Foreskin keratinocyte (primary cell): ENCODE measurements at places on chromosomes 11 and 22. TPM values are rescaled to one million over a fixed set of nuclear protein-coding genes. Genes with fewer than 3 reads are reported as not detected.

The CASP4 gene
- 67.5 and 70.3 TPM in 2 replicates for polyA plus RNA-seq

The CSRP3 gene
- not detected in 2 replicates for polyA plus RNA-seq

The FAM89B gene
- polyA plus RNA-seq = 31.4 and 45.1 TPM in 2 replicates

The MPZL2 gene
- 25.3 and 34.0 TPM in 2 replicates for polyA plus RNA-seq

DNA sequence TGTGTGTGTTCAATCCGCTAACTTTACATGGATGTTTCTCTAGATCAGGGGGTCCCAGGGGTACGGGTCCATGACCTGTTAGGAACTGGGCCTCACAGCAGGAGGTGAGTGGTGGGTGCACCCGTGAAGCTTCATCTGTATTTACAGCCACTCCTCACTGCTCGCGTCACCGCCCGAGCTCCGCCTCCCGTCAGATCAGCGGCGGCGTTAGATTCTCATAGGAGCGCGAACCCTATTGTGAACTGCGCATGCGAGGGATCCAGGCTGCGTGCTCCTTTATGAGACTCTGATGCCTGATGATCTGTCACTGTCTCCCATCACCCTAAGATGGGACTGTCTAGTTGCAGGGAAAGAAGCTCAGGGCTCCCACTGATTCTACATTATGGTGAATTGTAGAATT is 31.9 kb downstream of the MRGPRD start:
- no peak for DNase-seq

DNA sequence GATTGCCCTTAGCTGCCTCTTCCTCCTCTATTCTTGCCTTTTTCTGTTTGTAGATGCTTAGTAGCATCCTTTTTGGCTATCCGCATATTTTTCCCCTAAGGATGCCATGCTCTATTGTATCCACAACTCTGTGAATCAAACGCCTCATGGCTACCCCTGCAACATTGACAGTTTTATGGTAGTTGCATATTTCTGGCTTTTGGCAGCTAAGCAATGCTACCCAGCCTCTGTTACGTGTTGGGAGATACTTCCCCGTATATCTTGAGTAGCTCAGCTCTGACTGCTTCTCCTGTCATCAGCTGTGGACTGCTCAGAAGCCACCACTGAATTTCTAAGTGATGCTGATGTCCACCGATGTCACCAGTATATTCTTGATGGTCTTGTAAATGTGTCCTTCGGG is 15.1 kb upstream of the SLC3A2 start:
- no peak for DNase-seq

GRCh38 chr11:70862093-70862492 is 390.3 kb downstream of the SHANK2 start:
- DNase-seq = no peak

DNA sequence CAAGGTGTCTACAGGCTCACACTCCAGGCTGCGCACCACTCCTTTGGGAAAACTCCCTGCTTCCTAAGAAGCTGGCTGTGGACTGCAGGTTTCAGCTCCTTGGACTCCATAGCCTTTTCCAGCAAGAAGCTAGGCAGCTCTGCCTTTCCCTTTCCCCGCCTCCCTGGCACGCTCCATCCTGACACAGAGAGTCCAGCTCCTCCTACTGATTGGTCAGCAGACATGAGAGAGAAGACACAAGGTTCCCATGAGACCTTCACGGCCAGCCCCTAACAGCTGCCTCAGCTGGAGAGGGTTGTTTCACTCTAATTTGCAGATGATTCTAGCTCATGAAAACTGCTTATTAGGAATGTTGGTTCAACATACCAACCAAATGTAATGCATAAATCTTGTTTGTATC is 27.6 kb downstream of the TENM4 start:
- DNase-seq = peak; percentile 48

GRCh38 chr11:65657426-65657825 is 5.3 kb downstream of the RELA start:
- DNase-seq = no peak

DNA sequence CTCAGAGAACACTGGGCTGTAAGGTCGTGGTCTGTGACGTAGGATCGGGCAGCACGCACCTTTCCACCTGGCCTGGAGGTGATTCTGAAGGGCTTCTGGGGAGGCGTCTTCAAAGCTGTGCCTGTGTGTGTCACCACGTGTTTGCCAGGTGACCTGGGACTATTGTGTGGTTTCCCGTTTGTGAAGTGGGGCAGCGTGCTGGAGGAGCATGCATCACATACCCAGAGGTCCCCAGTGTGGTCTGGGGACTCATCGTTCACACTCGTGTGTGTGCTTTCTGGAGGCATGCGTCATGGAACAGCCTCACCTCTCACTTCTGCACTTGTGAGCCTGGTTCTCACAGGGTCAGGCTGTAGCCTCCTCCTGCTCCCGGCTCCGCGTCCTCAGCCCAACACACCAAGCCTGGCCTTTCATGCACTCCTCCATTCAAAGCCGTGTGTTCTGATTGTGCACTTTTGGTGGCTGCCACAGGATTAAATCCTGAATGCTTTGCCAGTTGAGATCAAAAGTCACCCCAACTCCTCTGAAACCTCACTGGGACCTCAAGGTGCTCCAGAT is 106.3 kb downstream of the KCNQ1OT1 start:
- DNase-seq = no peak
